Activated CD4-positive, alpha-beta T cell treated with anti-CD3 and anti-CD28 coated beads for 24 hours (primary cell): ENCODE measurements at places on chromosomes 12 and 14.

- DNase-seq, result no peak
These were observed 39.7 kb downstream of the PSMA6 start for GRCh38 chr14:35331605-35332516.

DNA sequence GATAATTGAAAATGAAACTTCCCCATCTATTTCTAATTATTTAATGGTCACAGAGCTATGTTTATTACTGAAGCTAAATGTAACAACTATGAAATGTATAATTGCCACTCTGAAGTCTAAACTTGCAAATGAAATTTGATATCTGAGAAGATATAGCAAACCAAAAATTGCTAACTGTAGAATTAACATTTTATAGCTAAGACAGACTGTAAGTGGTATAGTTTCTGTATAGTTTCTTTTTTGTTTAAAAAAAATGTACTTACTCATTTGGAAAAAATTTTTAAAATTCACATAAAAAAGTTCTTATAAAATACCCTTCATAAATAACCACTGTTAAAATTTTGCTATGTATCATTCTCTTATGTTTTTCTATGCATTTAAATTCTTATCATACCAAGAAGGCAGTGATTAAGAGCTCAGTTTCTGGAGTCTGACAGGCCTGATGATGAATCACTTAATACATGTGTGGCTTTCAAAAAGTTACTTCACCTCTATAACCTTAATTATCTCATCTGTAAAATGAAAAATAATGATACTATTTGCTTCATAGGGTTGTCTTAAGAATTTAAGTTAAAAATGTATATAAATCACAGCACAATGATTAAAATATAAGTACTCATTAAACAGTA, 214.7 kb upstream of the GARIN2 start:
- DNase-seq, result no peak

DNA sequence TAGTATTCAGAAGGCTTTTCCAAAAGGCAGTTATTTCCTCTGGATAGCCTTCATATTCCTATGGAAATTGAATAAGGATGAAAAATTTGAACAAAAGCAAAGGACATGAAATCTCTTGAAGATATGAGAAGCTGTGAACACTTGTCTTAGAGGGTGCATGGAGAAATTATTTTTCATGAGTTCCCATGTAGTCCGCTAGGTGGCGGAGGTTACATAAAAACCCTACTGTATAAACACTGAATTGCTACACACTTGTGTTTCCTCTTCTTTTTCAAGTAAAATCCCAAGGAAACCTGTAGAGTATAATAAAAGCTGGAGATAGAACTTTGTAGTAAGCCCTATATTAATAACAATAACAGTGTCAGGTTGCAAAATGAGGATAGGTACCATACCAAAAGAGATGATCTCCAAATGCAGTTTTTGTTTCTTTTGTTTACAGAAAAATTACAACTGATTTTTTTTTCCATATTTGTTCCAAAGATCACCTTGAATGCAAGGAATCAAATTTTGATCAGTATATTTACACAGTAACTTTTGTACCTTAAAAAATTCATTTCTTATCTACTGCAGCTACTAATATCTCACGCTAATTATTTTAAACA, 37.8 kb upstream of the OR4E1 start:
- no peak for DNase-seq

DNA sequence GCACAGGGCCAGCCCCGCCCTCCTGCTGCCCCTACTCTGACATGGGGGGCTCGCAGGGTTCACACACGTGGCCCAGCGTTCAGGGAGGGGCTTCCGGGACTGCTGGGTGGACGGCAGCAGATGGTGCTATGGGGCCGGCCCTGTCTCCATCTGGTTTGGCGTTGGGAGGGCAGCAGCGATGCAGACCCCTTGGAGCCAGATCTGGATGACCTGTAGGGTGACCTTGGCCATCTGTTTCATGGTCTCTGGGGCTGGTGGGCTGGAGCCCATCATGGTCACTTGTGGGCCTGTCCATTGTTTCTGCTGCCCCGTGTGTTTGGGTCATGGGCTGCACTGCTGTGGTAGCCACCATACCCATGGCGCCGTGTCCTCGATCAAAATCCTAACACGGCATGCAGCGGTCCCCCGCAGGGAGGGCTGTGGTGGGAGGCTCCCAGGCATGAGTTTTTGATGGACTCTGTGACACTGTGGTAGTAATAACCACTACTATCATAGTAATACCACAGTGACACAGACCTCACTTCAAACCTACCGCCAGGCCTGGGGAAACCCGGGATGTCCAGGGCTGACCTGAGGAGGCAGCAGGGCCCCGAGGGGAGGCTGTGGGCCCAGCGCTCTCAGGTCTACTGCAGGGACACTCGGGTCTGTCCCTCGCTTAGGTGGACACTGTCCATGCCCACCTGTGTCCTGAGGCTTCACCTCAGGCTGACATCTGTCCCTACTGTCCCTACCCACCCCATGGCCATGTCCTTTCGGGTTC, 359.4 kb downstream of the TMEM121 start:
- DNase-seq, result no peak

GRCh38 chr12:27293463-27293862, 39.2 kb upstream of the BMAL2 start:
- DNase-seq, result no peak

DNA sequence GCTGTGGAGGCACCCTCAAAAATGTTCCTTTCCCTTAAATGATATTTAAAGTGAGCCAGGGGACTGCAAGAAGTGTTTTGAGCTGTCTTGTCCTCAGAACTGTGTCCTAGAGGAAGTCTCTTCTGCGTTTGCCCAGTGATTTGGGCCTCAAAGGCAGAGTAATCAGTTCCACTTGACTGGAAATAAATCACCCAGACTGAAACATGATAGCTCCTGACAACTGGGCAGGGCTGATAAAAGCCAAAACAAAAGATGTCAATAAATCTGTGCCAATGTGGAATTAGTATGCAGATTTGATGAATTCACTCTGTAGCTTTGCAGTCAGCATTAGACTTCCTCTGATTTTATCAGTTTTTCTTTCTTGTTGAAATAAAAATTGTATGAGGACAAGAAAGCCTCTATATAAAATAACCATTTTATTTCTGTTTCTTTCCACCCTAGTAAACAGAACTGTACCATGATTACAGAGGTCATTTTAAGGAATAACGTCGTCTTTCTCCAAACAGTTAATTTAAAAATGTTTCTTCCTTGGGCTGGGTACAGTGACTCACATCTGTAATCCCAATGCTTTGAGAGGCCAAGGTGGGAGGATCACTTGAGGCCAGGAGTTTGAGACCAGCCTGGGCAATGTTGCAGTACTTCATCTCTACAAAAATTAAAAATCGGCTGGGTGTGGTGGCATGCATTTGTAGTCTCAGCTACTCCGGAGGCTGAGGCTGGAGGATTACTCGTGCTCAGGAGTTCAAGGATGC, 180.8 kb downstream of the ERC1 start:
- no peak for DNase-seq

GRCh38 chr14:25067600-25067999, 17.7 kb upstream of the STXBP6 start:
- no peak for DNase-seq

GRCh38 chr14:100755649-100756048, 29.0 kb downstream of the DLK1 start:
- no peak for DNase-seq
